Posterior vena cava (tissue), 2 donors: ENCODE measurements at places on chromosomes 7 and 10. TPM values are rescaled to one million over a fixed set of nuclear protein-coding genes. Genes with fewer than 3 reads are reported as not detected.

TAC1 gene
- 0.19 TPM for total RNA-seq

- no peak for DNase-seq
Observed at GRCh38 chr10:93992400-93993030, 1.2 kb upstream of the PLCE1 start.

- no peak for DNase-seq
Observed at GRCh38 chr7:112547916-112548315, 67.1 kb downstream of the LSMEM1 start.

DNA sequence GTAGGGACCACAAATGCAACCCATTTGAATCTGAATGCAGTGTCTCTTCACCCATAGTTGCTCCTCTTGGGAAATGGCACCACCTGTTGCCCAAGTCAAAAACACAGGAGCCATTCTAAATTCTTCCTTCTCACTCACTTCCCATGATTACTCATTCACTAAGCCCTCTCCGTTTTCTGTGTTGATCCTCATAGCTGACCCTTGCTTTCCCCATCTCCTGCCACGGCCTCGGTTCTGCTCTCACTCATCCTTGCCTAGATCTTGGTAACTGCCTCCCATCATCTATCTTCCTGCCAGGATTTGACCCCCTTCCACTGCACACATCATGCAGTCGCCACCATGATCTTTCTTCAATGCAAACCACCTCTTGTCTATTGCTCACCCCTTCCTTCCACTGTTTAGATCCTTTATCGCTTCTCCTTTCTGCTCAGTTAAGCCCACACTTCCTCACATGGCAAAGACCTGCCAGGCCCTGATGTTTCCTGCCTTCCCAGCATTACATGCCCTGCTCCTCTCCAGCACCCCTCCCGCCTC is 19.0 kb upstream of the CPN1 start:
- DNase-seq: no peak

DNA sequence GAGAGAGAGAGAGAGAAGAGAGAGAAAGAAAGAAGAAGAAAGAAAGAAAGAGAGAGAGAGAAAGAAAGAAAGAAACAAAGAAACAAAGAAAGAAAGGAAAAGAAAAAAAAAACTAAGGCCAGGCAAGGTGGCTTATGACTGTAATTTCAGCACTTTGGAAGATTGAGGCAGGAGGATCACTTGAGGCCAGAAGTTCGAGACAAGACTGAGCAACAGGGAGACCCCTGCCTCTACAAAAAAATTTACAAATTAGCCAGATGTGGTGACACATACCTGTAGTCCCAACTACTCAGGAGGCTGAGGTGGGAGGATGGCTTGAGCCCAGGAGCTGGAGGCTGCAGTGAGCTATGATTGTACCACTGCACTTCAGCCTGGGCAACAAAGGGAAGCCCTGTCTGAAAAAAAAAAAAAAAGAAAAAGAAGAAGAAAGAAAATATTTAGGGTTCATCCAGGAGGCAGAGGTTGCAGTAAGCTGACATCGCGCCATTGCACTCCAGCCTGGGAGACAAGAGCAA is 2.8 kb downstream of the SERPINE1 start:
- no peak for DNase-seq

DNA sequence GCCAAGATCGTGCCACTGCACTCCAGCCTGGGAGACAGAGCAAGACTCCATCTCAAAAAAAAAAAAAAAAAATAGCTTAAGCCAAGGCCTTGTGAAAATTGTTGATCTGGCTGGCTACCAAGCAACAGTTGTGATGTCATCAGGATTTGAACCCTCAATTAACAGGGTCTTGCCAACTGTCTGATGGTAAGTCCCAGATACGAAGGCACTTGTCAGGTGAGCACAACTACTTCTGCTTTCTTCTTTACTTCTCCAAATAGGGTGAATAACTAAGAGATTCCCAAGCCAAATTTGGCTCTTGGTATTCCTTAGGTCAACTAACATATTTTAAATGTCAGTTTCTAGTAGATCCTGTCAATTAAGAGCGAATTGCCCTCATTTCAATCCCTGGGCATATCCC is 47.4 kb downstream of the ANKRD61 start:
- no peak for DNase-seq

MYL7 gene
- 1.4 TPM for total RNA-seq

GRCh38 chr10:113583571-113583970 is 30.7 kb downstream of the HABP2 start:
- DNase-seq: no peak

DNA sequence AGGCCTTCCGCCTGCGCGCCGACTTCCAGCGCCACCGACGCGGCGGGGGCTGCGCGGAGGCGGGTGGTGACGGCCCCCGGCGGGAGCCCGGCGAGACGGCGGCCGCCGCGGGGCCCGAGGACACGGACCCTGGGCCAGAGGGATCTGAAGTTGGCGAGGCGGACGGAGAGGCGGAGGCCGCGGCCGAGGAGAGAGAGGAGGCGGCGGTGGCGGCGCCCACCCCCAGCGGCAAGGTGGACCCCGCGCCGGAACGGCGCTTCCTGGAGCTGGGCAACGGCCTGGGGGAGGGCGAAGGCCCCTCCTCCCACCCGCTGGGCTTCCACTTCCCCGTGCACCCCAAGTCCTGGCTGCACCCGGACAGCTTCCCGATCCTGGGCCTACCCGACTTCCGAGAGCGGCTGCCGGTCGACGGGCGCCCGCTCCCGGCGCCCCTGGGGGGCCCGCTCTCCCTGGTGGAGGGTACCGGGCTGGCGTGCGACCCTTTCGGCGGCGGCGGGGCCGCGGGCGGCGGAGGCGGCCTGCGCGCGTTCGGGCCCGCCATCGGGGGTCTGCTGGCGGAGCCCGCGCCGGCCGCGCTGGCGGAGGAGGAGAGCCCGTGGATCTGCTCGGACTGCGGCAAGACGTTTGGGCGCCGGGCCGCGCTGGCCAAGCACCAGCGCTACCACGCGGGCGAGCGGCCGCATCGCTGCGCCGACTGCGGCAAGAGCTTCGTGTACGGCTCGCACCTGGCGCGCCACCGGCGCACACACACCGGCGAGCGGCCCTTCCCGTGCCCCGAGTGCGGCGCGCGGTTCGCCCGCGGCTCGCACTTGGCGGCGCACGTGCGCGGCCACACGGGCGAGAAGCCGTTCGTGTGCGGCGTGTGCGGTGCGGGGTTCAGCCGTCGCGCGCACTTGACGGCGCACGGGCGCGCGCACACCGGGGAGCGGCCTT is 16.2 kb downstream of the ZNF316 start:
- DNase-seq: peak; percentile 60

MYOZ1 gene
- total RNA-seq: 3.3 TPM

DNA sequence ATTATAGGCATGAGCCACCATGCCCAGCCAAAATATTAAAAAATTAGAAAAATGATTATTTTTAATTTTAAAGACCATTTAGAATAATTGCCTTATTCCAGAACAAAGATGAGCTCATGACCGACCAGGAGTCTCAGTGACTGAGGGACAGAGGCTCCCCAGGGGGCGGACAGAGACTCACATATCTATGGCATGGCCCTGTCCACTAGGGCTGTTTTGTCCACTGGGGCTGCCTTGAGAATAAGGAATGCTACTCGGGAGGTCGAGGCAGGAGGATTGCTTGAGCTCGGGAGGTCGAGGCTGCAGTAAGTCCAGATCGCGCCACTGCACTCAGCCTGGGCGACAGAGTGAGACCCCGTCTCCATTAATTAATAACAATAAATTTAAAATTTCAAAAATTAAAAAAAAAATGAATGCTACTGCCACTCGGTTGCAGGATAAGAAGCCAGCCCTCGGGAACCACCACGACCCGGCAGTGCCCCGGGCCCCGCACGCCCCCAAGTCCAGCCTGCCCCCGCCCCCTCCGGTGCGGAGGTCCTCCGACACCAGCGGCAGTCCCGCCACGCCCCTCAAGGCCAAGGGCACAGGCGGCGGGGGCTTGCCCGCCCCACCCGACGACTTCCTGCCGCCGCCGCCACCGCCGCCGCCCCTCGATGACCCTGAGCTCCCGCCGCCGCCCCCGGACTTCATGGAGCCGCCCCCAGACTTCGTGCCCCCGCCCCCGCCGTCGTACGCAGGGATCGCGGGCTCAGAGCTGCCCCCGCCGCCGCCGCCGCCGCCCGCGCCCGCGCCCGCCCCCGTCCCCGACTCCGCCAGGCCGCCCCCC is 128.6 kb downstream of the APBB1IP start:
- DNase-seq: no peak

DNA sequence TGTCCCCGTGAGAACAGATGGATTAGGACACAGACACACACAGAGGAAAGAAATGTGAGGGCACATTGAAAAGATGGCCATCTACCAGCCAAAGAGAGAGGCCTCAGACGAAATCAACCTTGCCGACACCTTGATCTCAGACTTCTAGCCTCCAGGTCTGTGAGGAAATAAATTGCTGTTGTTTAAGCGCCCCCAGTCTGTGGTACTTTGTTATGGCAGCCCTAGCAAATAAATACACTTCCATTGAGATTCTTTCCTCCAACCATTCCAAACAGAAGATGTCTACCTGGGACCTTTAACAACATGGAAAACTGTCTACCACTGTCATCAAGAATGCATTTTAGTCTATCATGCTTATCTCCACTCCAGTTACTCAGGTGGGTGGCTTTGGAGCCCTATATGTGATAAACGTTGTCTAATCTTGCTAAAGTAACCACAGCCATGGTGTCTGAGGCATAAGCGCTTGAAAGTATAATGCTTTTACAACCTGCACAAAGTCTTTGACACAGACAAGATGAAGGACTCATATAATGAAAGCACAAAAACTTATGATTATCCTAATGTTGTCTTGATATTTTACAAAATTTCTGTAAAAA is 244.3 kb downstream of the MTERF1 start:
- no peak for DNase-seq

DNA sequence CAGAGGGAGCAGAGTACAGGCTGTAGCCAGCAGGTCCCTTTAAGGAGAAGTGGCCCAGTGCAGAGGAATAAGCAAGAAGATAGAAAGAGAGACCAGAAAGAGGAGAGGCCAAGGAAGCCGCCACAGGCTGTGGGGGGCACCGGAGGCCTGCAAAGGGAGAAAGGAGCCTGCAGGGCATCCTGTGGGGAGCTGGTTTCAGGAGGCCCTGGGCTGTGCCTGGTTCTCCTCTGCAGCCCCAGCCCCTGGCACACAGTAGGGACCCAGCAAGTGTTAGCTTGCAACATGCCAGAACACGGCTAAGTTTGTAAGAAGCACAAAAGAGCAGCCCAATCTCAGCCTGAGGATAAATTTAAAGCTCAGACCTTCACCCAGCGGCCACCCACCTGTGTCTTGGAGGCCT is 12.3 kb upstream of the C10orf71 start:
- peak; percentile 36 for DNase-seq

GRCh38 chr10:82160307-82160706 is 285.3 kb downstream of the NRG3 start:
- no peak for DNase-seq

DNA sequence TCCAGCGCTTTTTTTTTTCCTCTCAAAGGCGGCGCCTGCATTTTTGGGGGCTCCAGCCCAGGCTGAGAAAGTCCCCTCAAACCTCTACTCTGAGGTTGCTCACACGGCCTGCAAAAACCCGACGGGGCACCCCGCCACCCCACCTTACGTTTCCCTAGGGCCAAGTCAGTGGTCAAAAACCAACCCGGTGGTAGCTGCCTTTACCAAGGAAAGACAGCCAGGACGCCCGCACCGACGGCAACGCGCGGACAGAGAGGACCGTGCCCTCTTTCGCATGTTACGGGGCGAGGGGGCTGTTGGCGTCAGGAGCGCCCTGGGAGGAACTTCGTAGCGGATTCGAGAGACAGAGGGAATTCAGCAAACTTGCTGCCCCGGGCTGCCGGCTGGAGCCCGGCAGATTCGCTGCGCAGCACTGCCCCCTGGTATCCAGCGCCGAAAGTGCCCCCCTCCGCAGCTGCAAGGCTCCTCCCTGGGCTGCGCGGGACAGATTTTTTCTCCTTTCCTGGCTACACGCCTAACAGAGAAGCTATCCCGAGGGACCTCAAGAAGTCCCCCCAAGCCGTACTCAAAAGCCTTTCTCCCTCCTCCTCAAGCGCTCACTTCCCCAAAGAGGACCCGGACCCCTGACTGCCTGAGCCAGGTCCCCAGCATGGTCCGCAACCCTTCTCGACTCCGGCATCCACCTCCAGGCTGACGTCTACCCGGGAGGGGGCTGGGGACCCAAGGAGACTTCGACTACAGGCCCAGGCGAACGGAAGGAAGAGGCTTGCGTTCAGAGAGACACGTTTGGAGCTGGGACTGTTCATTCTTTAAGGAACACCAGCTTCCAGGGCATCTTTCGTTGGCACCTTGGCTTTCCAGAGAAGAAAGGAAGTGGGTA is 27.7 kb upstream of the VAX1 start:
- DNase-seq: peak; percentile 84

CLDN3 gene
- not detected for total RNA-seq

- no peak for DNase-seq
Observed at GRCh38 chr10:80485946-80486764, 32.0 kb downstream of the TSPAN14 start.

PNLIPRP3 gene
- not detected for total RNA-seq

- no peak for DNase-seq
Observed at GRCh38 chr10:59706851-59707797, 2.5 kb downstream of the SLC16A9 start.

SPDYE9 gene
- total RNA-seq: not detected

MYPN gene
- 2.5 TPM for total RNA-seq

GRCh38 chr10:110976577-110976976 is 57.2 kb downstream of the SHOC2 start:
- no peak for DNase-seq

- no peak for DNase-seq
Observed at GRCh38 chr10:60189861-60190475, 199.7 kb downstream of the ANK3 start.

VAX1 gene
- total RNA-seq: not detected
